ENCODE measurements at places on chromosomes 1 and 21.

GRCh38 chr1:208850442-208850841, 606.3 kb upstream of the PLXNA2 start:
- DNase-seq: no peak

- DNase-seq: no peak
Observed at GRCh38 chr1:47655521-47656300, 217.9 kb downstream of the FOXD2 start.

- DNase-seq: no peak
Observed at GRCh38 chr21:28632755-28633408, 359.8 kb downstream of the LTN1 start.

DNA sequence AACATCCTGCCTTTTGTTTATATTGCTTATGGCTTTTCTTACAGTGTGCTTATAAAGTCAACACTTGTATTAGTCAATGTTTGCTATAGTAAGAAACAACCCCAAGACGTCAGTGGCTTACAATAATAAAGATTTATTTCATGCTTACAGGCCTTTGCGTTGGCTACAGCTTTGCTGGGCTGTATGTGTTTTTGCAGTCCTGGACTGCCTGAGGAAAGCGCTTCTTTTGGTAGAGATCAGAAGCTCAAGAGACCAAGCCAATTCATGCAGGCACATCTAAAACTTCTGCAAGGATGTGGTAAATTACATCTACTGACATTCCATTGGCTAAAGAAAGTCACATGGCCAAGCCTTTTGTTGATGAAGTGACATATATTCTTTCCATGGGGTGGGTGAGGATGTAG, 17.5 kb upstream of the PRKAA2 start:
- DNase-seq: no peak
